ENCODE measurements at places on chromosomes 3 and 15. TPM values are rescaled to one million over a fixed set of nuclear protein-coding genes. Genes with fewer than 3 reads are reported as not detected.

Gene KNG1
- total RNA-seq = not detected

Gene CIDEC
- total RNA-seq = not detected

Gene GCNT3
- total RNA-seq = 8.8 TPM

Gene CYFIP1
- 88.0 TPM for total RNA-seq

DNA sequence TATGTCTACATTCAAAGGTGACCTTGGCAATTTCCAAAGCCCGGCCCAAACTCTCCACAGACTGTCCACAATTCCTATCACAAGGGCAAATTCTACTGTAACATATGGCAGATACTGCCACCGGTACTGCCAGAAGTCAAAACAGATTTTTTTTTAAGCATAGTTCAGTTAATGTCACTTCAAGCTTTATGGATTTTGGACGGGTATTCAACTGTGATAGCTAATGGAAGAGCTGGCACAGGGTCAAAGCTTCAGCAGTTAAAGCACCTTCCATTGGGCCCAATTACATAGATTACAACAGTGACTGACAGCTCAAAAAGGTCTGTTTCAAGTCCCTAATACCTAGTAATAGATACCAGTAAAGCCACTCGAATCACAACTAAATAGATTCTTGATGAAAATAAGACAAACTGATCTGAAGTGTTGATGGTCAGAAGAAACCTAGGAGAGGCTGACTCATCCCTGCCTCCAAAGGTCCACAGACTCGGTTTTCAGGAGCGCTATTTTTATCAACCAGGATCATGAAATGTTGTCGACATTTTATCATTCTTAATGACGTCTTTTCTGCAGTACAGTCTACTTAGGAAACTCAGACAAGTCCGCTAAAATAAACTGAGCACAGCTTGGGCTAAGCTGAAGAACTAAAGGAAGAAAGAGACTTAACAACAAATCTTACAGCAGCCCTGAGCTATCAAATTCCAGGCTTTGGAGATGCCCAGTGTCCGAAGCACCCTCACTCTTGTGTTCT is 38.7 kb downstream of the ANXA2 start:
- H3K4me1 ChIP-seq = peaks cover 48% of the 10 kb centered on the region
- no peaks in the 10 kb centered on the region for H3K27me3 ChIP-seq
- H3K27ac ChIP-seq = no peak overlapping the region
- DNase-seq = no peak
- peaks cover 32% of the 10 kb centered on the region for H3K36me3 ChIP-seq
- no peak overlapping the region for H3K4me3 ChIP-seq

DNA sequence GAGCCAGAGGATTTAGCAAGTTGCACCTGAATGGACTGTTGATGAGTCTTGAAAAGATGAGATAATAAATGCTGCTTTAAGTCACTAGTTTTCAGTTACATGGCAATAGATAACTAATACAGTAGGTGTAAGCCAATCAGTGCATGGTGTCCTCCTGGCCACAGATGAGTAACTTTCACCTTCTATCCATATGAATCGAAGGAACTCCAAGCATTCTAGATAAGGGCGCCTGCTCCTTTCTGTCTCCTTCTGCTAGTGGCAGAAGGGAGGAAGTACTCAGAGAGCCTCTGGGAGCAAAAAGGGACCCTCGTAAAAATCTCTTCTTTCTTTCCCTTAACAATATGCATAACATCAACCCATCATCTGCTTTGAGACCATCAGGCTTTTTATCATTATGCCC is 37.3 kb downstream of the TM6SF1 start:
- H3K4me1 ChIP-seq = no peaks in the 10 kb centered on the region
- H3K36me3 ChIP-seq = peaks cover 8% of the 10 kb centered on the region
- no peak for DNase-seq
- H3K27ac ChIP-seq = no peak overlapping the region

GRCh38 chr3:22982981-22983587 is 220.0 kb upstream of the UBE2E2 start:
- H3K27me3 ChIP-seq = no peaks in the 10 kb centered on the region
- H3K4me3 ChIP-seq = no peak overlapping the region
- no peak overlapping the region for H3K27ac ChIP-seq
- H3K4me1 ChIP-seq = no peaks in the 10 kb centered on the region
- no peak for DNase-seq
- no peaks in the 10 kb centered on the region for H3K36me3 ChIP-seq

DNA sequence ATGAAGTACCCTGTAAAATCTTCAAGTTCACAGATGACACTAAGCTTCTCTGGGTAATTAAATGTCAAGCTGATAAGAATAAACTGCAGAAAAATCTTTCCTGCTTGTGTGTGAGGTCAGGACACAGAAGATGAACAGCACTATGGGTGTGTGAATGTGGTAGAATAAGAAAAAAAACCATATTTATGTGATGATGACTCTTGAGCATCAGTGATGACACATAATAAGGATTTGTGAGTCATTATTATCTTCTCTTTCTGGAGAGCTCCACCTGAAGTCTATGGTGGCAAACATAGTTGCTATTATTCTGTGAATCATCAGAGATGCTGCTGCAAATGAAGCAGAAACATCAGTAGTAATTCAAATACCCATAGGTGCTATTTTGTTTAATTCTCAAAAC is 422.4 kb downstream of the DIPK2A start:
- no peaks in the 10 kb centered on the region for H3K27me3 ChIP-seq
- H3K27ac ChIP-seq = no peak overlapping the region
- H3K4me1 ChIP-seq = no peaks in the 10 kb centered on the region
- no peak overlapping the region for H3K4me3 ChIP-seq
- no peak for DNase-seq
- H3K36me3 ChIP-seq = no peaks in the 10 kb centered on the region

- DNase-seq = no peak
- no peaks in the 10 kb centered on the region for H3K27me3 ChIP-seq
- no peak overlapping the region for H3K27ac ChIP-seq
- H3K4me3 ChIP-seq = no peak overlapping the region
Measured at GRCh38 chr3:132332508-132332907, 15.3 kb downstream of the ACP3 start.

- no peak overlapping the region for H3K27ac ChIP-seq
- peaks cover 12% of the 10 kb centered on the region for H3K4me1 ChIP-seq
- H3K4me3 ChIP-seq = no peak overlapping the region
- no peak for DNase-seq
Measured at GRCh38 chr15:57302640-57303257, 73.6 kb upstream of the CGNL1 start.
